Ascending aorta (tissue), 2 donors: ENCODE measurements at places on chromosomes 2 and 18. TPM values are rescaled to one million over a fixed set of nuclear protein-coding genes. Genes with fewer than 3 reads are reported as not detected.

DNA sequence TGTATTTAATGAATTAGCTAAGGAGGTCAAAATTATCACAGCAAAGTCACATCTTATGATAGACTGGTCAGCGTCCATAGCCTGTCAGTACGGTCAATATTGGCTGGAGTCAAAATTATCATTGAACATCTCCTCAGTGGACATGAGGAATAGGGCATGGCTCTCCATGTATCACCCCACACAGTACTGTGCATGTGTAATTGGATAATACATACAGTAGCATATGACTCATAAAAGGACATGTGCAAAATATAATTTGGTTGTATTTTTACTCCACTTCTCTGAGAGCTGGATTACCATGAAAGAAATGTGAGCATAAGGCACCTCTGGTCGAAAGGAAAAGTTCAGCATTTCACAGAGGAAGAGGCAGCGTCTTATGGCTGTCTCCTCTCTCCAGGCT lies 24.9 kb downstream of the ADD2 start:
- no peak overlapping the region for H3K27ac ChIP-seq
- no peaks in the 10 kb centered on the region for H3K27me3 ChIP-seq
- H3K36me3 ChIP-seq: no peaks in the 10 kb centered on the region
- H3K4me1 ChIP-seq: no peaks in the 10 kb centered on the region
- no peak overlapping the region for H3K4me3 ChIP-seq
- DNase-seq: no peak

GRCh38 chr2:158243392-158243791 lies 141.7 kb downstream of the UPP2 start:
- no peak overlapping the region for H3K27ac ChIP-seq
- H3K4me1 ChIP-seq: no peaks in the 10 kb centered on the region
- no peak for DNase-seq
- H3K36me3 ChIP-seq: no peaks in the 10 kb centered on the region
- H3K27me3 ChIP-seq: no peaks in the 10 kb centered on the region

DNA sequence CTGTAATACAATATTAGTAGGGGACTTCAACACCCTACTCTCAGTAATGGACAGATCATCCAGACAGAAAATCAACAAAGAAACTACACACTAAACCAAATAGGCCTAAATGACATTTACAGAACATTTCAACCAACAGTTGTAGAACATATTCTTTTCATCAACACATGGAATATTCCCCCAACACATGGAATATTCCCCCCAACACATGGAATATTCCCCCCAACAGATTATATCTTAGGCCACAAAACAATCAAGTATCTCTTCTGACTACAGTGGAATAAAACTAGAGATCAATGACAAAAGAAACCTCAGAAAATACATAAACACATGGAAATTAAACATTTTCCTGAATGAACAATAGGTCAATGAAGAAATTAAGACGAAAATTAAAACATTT lies 187.2 kb upstream of the RBBP8 start:
- H3K27me3 ChIP-seq: no peaks in the 10 kb centered on the region
- no peak overlapping the region for H3K4me3 ChIP-seq
- no peaks in the 10 kb centered on the region for H3K36me3 ChIP-seq
- H3K27ac ChIP-seq: no peak overlapping the region
- H3K4me1 ChIP-seq: no peaks in the 10 kb centered on the region

DNA sequence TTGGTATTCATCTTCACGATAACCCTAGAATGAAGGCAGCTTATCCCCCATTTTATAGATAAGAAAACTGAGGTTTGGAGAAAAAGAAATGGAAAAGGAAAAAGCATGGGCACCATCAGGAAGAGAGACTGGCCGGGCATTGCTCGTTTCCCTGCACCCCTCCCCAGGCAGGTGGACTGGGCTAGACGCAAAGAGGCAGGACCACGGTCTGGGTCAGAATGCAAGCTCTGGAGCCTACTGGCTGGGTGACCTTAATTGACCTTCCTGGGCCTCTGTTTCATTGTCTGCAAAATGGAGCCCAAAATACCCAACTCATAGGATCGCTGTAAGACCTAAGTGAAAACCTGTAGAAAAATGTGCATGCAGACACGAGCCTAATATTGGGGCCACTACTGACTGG lies 135.3 kb upstream of the GLI2 start:
- no peak for DNase-seq
- H3K4me1 ChIP-seq: peaks cover 16% of the 10 kb centered on the region
- H3K4me3 ChIP-seq: no peak overlapping the region
- no peaks in the 10 kb centered on the region for H3K36me3 ChIP-seq

Gene TANC1
- 45.4 TPM for total RNA-seq
